Keratinocyte (primary cell): ENCODE measurements at places on chromosomes 3 and 15.

GRCh38 chr15:91870876-91871537 lies 17.5 kb downstream of the SLCO3A1 start:
- no peak for DNase-seq

DNA sequence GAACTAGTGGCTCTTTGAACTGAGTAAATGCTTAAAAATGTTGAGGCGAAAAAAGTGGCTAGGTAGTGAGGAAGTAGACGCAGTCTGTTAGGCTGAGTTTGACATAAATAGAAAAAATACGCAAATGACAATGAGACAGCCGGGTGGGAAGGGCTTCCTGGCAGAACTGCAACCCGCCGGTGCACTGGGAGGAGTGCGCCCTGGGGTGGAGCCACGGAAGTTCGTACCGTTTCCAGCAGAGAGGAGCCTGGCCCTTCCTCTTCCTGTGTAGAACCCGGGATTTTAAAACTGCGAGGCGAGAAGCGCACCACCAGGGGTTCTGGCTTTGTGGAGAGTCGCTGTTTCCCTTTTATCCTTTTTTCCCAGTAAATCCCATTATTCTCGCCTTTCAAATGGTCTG lies 602.6 kb downstream of the PYDC2 start:
- no peak for DNase-seq

GRCh38 chr3:176961916-176962315 lies 235.4 kb downstream of the TBL1XR1 start:
- DNase-seq, result no peak

DNA sequence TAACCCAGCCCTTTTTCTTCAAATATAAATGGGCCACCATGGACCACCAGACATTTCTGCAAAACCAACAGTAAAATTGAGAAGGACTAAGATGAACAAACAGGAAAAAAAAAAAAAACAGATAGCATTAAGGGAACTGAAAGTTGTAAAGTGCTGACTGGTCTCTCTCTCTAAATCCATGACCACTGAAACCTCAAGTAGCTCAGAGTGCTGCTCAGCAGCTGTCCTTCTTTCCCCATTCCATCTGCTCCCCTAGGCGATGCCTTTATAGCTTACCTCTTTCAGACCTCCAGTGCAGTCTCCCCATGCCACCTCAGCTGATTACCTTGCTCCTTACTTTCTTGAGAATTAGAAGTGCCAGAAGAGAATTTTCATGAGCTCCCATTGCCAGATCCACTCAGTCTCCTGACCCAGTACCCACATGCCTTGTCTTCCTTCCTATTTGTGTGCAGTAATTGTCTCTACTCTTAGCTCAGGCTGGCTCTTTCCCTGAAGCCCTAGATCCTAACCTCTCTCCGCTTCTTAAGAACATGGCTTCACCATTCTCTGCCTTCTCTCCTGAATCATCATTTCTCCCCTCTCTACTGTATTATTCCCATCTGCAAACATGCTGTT lies 23.9 kb upstream of the XIRP1 start:
- no peak for DNase-seq

GRCh38 chr15:62799919-62800318 lies 242.6 kb upstream of the TPM1 start:
- DNase-seq, result no peak

GRCh38 chr15:75479670-75480069 lies 28.2 kb upstream of the SIN3A start:
- DNase-seq, result no peak

DNA sequence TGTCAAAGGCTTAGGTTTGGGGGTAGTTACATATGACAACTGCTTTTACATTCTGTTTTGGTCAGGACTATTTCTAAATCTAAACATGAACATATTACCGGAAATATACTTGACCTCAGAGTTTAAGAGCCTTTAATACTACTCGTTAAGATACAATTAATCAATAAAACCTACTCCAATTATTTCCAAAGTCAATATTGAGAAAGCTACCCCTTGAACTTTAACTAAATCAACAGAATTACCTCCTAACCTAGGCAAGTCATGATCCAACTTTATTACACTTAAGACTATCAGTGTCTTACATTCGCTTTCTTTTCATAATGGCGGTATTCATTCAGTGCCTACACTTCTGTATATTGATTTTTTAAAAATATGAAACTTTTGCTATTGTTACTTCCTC lies 107.7 kb downstream of the RAP2B start:
- no peak for DNase-seq

DNA sequence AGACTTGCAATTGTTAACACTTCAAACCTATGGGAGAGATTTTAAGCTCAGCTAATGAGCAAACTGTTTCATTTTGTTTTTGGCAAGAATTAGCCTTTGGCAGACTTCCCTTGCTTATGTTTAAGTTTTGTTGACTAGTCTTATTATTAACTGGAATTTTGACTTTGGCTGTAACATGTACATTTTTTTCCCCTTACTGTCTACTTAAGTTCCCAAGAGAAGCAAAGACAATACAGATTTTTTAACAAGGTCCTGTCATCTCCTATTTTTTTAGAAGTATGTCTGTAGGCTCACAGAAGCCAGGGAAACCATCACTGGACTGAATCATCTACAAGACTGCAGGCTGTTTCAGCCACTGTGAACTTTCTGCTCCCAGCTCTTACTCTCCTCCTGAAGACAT lies 74.3 kb downstream of the DGKG start:
- DNase-seq, result no peak

GRCh38 chr15:93029836-93030429 lies 59.1 kb downstream of the RGMA start:
- DNase-seq, result no peak

DNA sequence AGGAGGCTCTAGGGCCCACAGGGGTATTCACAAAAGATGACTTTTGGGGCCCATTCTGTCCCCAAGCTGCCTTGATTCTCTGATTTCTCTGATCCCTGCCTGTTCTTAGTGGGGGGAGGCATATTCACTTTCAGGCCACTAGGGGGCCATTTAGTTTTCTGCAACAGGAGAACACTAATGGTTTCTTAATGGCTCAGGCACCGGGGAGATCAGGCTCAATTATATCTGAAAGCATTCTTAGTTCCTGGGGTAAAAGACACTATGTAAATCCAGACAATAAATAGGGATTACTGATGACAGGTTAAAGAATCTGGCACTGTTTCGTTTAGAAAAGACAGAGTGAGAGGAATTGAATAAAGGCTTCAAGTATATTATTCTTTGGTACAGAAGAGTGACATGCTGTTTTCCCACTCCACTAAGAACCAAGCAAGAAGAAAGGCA lies 2.5 kb upstream of the INAFM2 start:
- no peak for DNase-seq

DNA sequence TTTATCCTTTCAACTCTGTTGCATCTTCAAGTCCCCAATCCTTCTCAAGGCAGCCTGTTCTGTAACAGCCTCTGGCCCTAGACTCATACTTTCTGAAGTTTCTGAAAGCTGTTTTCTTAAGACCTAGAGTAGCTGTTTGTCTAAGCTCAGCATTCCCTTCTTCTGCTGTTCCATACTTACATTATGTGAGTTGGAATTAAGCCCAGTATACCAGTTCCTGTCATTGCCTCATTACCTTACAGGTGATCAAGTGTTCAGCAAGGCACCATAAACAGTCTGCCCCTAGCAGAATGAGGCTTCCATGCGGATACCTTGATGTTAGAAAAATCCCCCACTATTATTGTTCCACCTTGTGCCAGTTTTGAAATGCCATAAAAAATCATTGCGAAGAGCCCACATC lies 180.6 kb downstream of the PLCL2 start:
- DNase-seq, result no peak

- DNase-seq, result no peak
Measured at GRCh38 chr3:105722943-105723556, 145.8 kb downstream of the CBLB start.

GRCh38 chr15:98405013-98405412 lies 243.3 kb upstream of the IGF1R start:
- DNase-seq, result no peak

DNA sequence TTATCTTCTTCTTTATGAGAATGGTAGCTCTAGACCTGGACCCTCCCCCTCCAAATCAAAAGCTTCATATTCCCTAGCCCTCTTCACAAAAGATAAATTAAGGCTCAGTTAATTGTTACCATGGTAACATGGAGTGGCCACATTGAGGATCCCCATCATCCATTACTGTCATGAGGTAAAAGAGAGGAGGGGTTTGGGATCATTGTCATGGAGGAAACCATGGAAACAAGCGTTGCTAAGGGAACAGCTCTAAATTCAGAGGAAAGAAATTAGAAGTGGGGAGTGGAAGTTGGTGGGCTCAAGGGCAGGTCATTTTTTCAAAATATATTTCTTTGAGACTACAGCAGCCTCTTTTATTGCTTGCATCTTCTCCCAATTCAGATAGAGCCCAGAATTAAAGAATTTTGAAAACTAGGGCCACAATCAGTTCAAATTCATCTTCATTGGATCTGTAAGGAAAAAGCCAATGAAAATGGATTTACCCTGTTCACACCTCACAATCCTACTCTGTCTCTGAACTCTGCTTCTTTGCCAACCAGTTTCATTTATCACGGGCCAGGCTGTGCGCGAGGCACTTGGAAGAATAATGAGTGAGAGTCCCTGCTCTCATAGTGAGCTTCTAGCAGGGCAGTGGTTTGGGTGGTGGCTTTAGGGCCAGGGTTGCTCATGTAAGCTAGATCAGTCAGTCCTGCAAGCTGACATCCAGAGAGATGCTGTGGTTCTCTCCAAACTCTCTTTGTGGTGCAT lies 11.6 kb upstream of the AEN start:
- DNase-seq, result no peak

DNA sequence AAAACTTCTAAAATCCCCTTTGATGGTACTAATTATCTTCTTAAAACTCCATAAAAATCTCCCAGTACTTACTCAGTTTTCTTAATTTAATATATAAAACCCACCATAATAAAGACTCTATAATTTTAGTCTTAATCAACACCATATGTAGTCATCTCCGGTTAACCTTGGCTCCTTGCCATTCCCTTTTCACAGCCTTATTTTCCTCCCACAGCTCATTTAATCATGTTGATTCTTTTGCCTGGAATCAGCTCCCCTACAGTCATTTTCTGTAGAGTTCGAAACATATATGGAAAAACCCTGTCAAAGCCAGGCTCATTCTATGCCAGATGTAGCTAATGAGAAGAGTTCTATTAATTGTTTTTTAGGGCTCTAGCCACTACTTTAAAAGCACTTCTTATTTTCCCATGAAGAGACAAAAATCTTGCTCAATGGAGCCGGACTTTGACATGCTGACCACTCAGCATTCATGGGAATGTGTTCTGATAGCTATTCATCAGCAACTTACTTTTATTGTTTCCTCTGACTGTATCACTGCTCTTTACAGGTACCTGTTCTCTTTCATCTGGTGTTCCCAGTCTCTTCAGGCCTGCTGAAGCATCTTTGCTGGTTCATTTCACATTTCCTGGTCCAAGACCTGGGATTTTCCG lies 573.4 kb downstream of the NAALADL2 start:
- no peak for DNase-seq

- no peak for DNase-seq
Measured at GRCh38 chr15:70613271-70613670, 150.1 kb downstream of the UACA start.

- DNase-seq, result no peak
Measured at GRCh38 chr15:39556461-39556860, 24.4 kb upstream of the THBS1 start.

DNA sequence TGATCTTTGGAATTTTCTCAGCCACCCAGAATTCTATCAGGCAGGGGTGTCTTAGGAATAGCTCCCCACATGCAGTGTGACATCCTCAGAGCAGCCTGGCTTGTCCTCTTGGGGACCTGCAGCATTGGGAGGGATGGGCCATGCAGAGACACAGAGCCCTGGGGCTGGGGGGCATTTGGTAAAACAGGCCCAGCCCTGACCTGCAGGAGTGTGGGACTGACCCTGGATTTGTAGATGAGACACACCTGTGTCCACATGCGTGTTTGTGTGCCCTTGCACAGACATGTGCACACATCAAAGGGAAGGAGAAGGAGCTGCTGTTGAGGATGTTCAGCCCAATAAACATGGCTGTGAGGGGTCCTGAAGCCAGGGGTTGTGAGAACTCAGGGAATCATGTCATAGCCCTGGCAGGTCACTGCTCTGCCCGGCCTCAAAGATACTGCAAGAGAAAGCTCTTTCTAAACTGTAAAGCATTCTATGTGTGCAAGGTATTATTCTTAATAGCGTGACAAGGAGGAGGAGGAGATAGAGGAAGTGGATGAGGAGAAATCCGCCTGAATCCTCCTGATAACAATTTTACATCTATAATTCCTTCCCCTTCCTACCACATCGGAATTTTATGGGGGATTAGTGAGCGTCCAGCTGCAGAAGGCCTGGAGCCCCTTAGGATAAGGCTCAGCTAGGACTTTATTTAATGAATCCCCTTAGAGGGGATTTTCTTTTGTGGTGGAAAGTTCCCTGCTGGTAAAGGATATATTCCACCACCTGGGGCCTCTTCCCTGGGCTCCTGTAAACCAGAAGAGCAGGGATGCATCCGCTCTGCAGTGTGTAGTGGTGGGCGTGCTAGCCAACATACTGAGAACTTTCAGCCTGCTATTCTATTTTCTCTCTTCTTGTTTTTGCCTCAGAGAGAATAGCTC lies 245.5 kb downstream of the EPHB1 start:
- no peak for DNase-seq

- DNase-seq, result no peak
Measured at GRCh38 chr15:96052572-96053030, 277.9 kb upstream of the NR2F2 start.

GRCh38 chr3:139506766-139507165 lies 30.4 kb upstream of the RBP2 start:
- DNase-seq, result no peak

DNA sequence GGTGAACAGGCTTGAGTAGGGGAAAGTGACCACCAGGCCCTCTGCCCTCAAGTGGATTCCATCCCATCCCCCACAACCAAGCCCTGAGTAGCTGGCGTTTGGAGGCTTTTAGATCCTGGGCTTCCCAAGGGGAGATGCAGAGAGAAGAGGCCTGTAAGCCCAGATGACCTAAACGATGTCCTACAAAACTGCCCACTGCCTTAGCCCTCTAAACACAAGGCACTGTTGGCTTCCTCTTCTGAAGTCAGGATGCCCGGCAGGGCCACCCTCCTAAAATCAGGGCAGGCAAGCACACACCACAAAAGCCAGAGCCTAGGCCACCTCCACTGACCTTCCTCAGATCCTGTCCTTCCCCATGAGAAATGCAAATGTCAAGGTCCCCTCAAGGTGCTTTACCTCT lies 68.6 kb downstream of the ADCY5 start:
- DNase-seq, result no peak

GRCh38 chr3:13528217-13528867 lies 20.6 kb upstream of the FBLN2 start:
- DNase-seq, result no peak
